ENCODE measurements at places on chromosomes 1 and 21.
A peak's percentile ranks its signal among the peaks of the same experiment; 100 is the strongest.

GRCh38 chr21:27298465-27298864, 331.6 kb upstream of the ADAMTS5 start:
- H3K27ac ChIP-seq: no peak overlapping the region
- DNase-seq: no peak
- H3K4me1 ChIP-seq: no peaks in the 10 kb centered on the region
- H3K4me3 ChIP-seq: no peak overlapping the region
- no peaks in the 10 kb centered on the region for H3K36me3 ChIP-seq

GRCh38 chr1:155051777-155052398, 772 bp downstream of the ADAM15 start:
- peaks cover 34% of the 10 kb centered on the region for H3K36me3 ChIP-seq
- DNase-seq: peak; percentile 66
- no peak overlapping the region for H3K27ac ChIP-seq
- no peaks in the 10 kb centered on the region for H3K27me3 ChIP-seq

DNA sequence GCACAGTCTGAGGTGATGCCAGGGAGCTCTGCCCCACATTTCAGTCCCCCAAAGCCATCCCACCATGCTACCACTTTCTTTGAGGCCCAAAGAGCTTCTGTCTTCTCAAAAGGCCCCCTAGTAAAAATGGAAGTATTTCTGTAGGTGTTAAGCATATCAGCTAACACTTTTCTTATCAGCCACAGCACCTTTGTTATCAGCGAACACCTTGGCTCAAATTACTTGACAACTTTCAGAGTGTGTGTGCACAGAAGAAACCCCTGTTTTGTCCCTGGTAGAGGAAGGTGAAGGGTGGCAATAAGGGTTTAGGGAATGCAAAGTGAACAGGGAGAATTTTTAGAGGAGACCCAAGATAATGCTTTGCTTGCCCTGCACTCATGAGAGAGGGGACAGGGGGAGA, 54.8 kb upstream of the GJA8 start:
- no peak overlapping the region for H3K27ac ChIP-seq
- H3K36me3 ChIP-seq: no peaks in the 10 kb centered on the region

GRCh38 chr21:32413697-32414578, 1.4 kb downstream of the EVA1C start:
- H3K27me3 ChIP-seq: no peaks in the 10 kb centered on the region
- no peak for DNase-seq
- peaks cover 52% of the 10 kb centered on the region for H3K36me3 ChIP-seq
- peaks cover 43% of the 10 kb centered on the region for H3K4me1 ChIP-seq

GRCh38 chr1:8473121-8473875, 155.4 kb downstream of the SLC45A1 start:
- no peak for DNase-seq
- H3K36me3 ChIP-seq: peaks cover 4% of the 10 kb centered on the region
- peaks cover 69% of the 10 kb centered on the region for H3K4me1 ChIP-seq
- no peaks in the 10 kb centered on the region for H3K27me3 ChIP-seq

- H3K27ac ChIP-seq: peak overlapping the region; percentile 87
- H3K27me3 ChIP-seq: no peaks in the 10 kb centered on the region
- H3K4me3 ChIP-seq: no peak overlapping the region
- H3K4me1 ChIP-seq: peaks cover 84% of the 10 kb centered on the region
These were observed 10.2 kb downstream of the LY9 start for GRCh38 chr1:160806109-160806665.

DNA sequence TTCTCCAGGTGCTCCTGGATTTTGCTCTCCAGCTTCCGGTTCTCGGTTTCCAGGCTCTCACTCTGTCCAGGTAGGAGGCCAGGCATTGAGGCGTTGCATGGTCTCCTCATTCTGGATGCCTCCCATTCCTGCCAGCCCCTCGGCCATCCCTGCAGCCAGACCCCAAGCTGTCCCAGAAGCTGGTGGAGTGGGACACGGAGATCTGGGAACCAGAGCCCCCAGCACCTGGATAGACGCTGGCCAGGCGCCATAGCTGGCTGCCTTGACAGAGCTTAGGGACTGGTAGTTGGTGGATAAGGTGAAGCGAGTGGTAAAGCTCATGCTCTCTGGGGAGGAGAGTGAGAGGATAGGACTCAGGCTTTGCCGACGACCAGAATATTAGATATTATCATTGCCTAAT, 29.6 kb downstream of the RAP1A start:
- H3K27ac ChIP-seq: peak overlapping the region; percentile 67
- no peak overlapping the region for H3K4me3 ChIP-seq
- H3K27me3 ChIP-seq: no peaks in the 10 kb centered on the region
- DNase-seq: no peak
- H3K4me1 ChIP-seq: peaks cover 80% of the 10 kb centered on the region

GRCh38 chr1:15736038-15736891, at the start of gene SLC25A34:
TSS of gene SLC25A34 (plus strand) at chr1:15736258. CDS start at chr1:15736486, 228 bp downstream.
- no peaks in the 10 kb centered on the region for H3K27me3 ChIP-seq
- no peak for DNase-seq
- H3K4me3 ChIP-seq: no peak within 1 kb of the TSS

GRCh38 chr21:33008333-33009051, 17.2 kb upstream of the OLIG2 start:
- no peak for DNase-seq
- H3K27ac ChIP-seq: no peak overlapping the region
- no peak overlapping the region for H3K4me3 ChIP-seq
- H3K4me1 ChIP-seq: no peaks in the 10 kb centered on the region
- peaks cover 26% of the 10 kb centered on the region for H3K27me3 ChIP-seq

- no peaks in the 10 kb centered on the region for H3K4me1 ChIP-seq
- no peaks in the 10 kb centered on the region for H3K27me3 ChIP-seq
- no peak overlapping the region for H3K4me3 ChIP-seq
- DNase-seq: no peak
These were observed 1256.0 kb downstream of the AMY1C start for GRCh38 chr1:105005594-105006195.

DNA sequence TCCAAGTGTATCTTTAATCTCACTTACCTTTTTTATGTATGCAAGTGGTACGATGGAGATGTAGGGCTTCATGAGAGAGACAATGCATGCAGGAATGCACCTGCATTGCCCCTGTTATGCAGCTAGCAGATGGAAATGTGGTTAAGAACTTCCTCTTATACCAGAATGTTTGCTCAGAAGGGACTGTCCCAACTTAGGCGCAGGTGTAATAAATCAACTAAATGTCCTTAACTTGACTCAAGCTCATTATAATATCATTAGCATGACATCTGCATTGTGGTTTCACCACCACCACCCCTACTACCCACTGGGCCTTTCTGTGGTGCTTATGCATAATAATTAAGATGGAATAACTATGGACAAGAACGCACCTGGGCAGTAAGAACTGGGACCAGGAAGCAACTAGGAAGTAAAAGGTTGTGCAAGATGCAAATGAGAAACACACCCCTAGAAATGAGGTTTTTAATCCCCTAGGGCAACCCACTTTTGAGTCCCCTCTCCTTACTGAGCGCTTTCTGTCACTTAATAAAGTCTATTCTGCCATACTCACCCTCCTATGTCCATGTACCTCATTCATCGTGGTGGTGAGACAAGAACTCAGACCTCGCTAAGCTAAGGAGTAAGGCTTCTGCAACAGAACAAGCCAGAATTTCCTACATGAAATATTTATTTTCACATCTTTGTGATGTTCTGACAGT, 1103.3 kb upstream of the B3GALT2 start:
- peak overlapping the region; percentile 23 for H3K4me3 ChIP-seq
- peaks cover 52% of the 10 kb centered on the region for H3K4me1 ChIP-seq
- peak; percentile 38 for DNase-seq
- no peaks in the 10 kb centered on the region for H3K27me3 ChIP-seq
- peak overlapping the region; percentile 67 for H3K27ac ChIP-seq

DNA sequence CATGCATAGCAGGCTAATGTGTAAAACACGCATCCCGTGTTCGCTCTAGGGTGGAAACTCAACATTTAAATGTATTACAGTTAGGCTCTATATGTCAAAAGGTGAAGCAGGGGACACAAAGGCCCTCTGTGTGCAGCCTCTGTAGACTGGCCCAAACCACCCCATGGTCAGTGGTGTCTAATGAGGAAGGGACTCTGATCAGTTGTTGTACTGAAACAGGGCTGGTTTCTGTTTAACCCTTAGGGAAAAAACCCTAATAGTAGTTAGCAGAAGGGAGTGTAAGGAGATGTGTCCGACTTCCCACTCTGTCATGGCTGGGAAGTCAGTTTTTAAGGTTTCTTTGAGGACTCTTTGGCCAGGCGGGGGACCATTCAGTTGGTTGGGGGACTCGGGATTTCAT, 21.5 kb upstream of the CD2 start:
- H3K4me3 ChIP-seq: no peak overlapping the region
- no peaks in the 10 kb centered on the region for H3K36me3 ChIP-seq
- DNase-seq: no peak
- H3K27ac ChIP-seq: no peak overlapping the region

- H3K4me1 ChIP-seq: peaks cover 4% of the 10 kb centered on the region
- no peaks in the 10 kb centered on the region for H3K27me3 ChIP-seq
- peaks cover 61% of the 10 kb centered on the region for H3K36me3 ChIP-seq
- no peak for DNase-seq
- H3K4me3 ChIP-seq: no peak overlapping the region
- H3K27ac ChIP-seq: no peak overlapping the region
These were observed 21.3 kb upstream of the DHX9 start for GRCh38 chr1:182817802-182818201.

GRCh38 chr21:25175938-25176337, 431.3 kb downstream of the MRPL39 start:
- DNase-seq: no peak
- no peaks in the 10 kb centered on the region for H3K27me3 ChIP-seq
- no peak overlapping the region for H3K27ac ChIP-seq
- no peaks in the 10 kb centered on the region for H3K4me1 ChIP-seq
- no peaks in the 10 kb centered on the region for H3K36me3 ChIP-seq

GRCh38 chr1:115873184-115873583, 32.3 kb upstream of the NHLH2 start:
- H3K4me3 ChIP-seq: no peak overlapping the region
- H3K27me3 ChIP-seq: peaks cover 48% of the 10 kb centered on the region
- H3K4me1 ChIP-seq: no peaks in the 10 kb centered on the region
- H3K36me3 ChIP-seq: no peaks in the 10 kb centered on the region
- H3K27ac ChIP-seq: no peak overlapping the region

DNA sequence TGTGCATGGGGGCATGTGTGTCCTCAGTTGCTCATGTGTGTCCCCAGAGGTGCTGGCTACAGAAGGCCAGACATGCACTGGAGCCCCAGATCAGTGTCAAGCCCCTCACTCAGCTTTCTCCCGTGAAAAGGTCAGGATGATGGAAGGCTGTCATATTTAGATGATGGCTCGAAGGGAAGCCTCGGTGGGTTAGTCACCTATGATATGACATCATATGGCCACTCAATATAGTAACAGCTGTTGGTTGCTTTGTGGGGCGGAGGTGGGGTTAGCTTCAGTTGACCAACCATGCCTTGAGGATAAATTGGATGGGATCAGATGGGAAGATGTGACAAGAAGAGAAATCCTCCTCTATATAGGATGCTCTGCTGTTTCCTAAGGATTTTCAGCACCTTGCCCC, 43.5 kb upstream of the ATF3 start:
- DNase-seq: no peak
- H3K4me3 ChIP-seq: no peak overlapping the region
- no peaks in the 10 kb centered on the region for H3K36me3 ChIP-seq

DNA sequence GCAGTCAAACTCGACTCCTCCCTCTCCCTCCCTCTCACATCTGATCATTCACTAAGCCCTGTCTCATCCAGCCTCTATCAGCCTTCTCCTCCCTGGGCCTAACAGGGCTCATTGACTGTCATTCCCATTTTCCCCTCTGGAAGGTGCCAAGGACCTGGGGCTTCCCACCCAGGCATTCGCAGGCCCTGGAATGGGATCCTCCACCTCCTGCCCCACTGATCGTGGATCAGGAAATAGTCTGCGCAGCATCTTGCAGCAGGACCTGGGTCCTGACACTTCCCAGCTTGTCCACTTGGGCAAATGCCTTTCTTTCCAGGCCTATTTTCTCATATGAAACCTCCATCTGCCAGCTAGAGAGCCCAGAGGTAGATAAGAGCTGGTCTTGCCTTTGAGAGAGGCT, 71.2 kb upstream of the ZC3H12A start:
- H3K27ac ChIP-seq: no peak overlapping the region
- DNase-seq: no peak
- no peaks in the 10 kb centered on the region for H3K36me3 ChIP-seq
- H3K4me3 ChIP-seq: no peak overlapping the region
- H3K4me1 ChIP-seq: peaks cover 5% of the 10 kb centered on the region
- peaks cover 2% of the 10 kb centered on the region for H3K27me3 ChIP-seq

GRCh38 chr1:40232444-40232843, 15.3 kb upstream of the TMCO2 start:
- H3K4me3 ChIP-seq: no peak overlapping the region
- H3K27ac ChIP-seq: peak overlapping the region; percentile 71
- peak; percentile 42 for DNase-seq
- H3K36me3 ChIP-seq: peaks cover 84% of the 10 kb centered on the region
- no peaks in the 10 kb centered on the region for H3K27me3 ChIP-seq

- H3K27me3 ChIP-seq: no peaks in the 10 kb centered on the region
- H3K4me1 ChIP-seq: no peaks in the 10 kb centered on the region
- no peak overlapping the region for H3K4me3 ChIP-seq
These were observed 12.5 kb downstream of the ALPL start for GRCh38 chr1:21521717-21522060.

DNA sequence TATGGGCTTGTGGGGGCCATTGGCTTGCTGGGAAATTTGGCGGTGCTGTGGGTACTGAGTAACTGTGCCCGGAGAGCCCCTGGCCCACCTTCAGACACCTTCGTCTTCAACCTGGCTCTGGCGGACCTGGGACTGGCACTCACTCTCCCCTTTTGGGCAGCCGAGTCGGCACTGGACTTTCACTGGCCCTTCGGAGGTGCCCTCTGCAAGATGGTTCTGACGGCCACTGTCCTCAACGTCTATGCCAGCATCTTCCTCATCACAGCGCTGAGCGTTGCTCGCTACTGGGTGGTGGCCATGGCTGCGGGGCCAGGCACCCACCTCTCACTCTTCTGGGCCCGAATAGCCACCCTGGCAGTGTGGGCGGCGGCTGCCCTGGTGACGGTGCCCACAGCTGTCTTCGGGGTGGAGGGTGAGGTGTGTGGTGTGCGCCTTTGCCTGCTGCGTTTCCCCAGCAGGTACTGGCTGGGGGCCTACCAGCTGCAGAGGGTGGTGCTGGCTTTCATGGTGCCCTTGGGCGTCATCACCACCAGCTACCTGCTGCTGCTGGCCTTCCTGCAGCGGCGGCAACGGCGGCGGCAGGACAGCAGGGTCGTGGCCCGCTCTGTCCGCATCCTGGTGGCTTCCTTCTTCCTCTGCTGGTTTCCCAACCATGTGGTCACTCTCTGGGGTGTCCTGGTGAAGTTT, 550 bp downstream of the RXFP4 start:
- H3K36me3 ChIP-seq: peaks cover 28% of the 10 kb centered on the region
- no peak for DNase-seq
- H3K4me3 ChIP-seq: no peak overlapping the region
- peak overlapping the region; percentile 90 for H3K27ac ChIP-seq

Data from activated T-cell treated with anti-CD3 and anti-CD28 coated beads, Interleukin-2, amount 50 U/mL, for 24 hours (primary cell).